ENCODE measurements at places on chromosomes 12 and 14.

DNA sequence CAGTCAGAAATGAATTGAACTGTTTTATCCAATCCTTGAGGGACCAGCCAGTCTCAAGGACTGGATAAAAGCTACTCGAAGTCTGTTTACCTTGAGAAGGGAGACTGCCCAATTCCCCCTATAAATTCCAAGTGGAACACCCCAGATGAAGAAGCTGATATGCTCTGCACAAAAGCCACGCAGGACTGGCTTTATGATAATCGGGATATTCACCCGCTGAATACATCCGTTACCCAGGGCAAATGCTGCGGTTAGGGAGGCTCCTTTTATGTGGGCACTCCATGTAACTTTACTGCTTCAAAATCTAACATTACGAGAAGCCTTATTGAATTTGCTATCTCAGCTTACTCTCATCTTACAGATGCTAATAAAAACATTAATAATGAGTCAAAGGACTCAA, 119.1 kb downstream of the DENND5B start:
- DNase-seq: no peak

DNA sequence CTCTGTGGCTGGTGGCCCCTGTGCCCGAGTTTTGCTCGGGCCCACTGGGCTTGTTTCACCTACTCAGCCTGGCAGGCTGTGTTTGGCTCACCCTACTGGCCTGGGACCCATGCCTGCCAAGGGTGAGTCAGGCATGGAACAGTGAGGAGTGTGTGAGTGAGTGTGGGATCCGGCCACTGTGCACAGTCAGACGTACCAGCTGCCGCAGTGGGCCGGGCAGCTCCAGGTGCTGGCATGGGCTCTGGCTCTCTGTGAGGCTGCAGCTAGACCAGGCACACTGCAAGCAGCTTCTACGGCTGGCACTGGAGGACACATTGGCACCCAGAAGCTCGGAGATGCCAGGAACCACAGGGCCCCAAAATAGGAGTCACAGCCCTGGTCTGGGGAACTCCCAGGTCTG, 40.6 kb downstream of the HSD17B6 start:
- no peak for DNase-seq

GRCh38 chr12:7439579-7440505, 4.1 kb downstream of the CD163L1 start:
- no peak for DNase-seq

DNA sequence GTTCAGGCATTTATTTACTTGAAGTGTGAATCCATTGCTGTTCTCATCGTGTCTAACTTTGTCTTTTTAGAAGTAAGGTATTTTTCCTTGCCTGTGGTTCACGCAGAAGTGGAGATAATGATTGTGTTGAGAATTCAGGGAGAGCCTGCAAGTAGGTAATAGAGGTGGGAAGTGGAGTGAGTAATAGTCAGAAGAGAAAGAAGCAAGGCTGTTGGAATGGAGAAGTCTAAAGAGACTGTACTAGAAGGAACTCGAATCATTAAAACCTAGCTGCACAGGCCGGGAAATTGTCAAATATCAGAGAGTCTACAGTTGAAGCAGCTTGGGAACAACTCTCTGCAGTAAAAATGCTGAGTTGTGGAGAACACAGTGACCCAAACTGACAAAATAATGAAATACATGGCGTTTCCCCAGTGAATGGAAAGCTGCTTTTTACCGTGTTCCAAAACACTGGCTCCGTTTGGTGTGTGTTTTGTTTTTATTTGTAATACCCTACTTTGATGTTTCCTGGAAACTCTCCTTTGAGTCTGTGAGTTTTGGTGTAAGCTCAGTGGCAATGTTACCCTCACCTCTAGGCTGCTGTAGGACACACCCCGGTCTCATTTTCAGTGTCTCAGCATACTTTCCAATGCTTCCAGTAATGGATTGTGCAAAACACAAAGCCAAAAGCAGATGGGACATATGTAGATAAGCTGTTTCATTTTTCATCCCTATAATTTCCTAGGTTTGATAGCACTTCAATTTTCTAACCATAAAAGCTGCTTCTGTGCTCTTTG, 146.6 kb downstream of the CRADD start:
- DNase-seq: no peak

DNA sequence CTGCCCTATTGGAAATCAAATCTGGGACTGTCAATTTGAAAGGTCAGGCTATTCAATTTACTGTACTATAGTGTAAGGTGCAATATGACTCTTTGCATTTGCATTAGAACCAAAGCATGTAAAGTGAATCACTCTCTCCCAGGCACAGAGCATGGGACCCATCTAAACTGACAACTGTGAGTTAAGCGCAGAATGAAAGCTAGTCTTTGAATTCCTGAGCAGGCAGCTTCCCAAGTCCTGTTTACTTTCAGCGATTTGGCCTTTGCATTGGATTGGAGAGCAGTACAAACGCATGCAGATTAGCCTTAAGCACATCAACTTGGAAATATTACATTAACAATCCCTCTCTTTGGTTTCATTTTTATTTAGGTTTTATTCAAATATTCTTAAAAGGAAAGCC, 74.6 kb downstream of the RERG start:
- no peak for DNase-seq

- DNase-seq: peak; percentile 12
Observed at GRCh38 chr12:56084958-56085543, 5.1 kb downstream of the ERBB3 start.

- DNase-seq: no peak
Observed at GRCh38 chr14:105529569-105530284, 3.3 kb downstream of the TMEM121 start.

- DNase-seq: no peak
Observed at GRCh38 chr12:89733579-89734201, 25.1 kb upstream of the ATP2B1 start.

GRCh38 chr14:75318353-75318752, 39.7 kb downstream of the FOS start:
- DNase-seq: no peak

- DNase-seq: no peak
Observed at GRCh38 chr12:12899530-12900380, 8.4 kb downstream of the GPRC5A start.

- DNase-seq: no peak
Observed at GRCh38 chr12:88703790-88704189, 123.5 kb upstream of the KITLG start.

GRCh38 chr14:70902184-70902583, 5.1 kb upstream of the PCNX1 start:
- DNase-seq: no peak

DNA sequence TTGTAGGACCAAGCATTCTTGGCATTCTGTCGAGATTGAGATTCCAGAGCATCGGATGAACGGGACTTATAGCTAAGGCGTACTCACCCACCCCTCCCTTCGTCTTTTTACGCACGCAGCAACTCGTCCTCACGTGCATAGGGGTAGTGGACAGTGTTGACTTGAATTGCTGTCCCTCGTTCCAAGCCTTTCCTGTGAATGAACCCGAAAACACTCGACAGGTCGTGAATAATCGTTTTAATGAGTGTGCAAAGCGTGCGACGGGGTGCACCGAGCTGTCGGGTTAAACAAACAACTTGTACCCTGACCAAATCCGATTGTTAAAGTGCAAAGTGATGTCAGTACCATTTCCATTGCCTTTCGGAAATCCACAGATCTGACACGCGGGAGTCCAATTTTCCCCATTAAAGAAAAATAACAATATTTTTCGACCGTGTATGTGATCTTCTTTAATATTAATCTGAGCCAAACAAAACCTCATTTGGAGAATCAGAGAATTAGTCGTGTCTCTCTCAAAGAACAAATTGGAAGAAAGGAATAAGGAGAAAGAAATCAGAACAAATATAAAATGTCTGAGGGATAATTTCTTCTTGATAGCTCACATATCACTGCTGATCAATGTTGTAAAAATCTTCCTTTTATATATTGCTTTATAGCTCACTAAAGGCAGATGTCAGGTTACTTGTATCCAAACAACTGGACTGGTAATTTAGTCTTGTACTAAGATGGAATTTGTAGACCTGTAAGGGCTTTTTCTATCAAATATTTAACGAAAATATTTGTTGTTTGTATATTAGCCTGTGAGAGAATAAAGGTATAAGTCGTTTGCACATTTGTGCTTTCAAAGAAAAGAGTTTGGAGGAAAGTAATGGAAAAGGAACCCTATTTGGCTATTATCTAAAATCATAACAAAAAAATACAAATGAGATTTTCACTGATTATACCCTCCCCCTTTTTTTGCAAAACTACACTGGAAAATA, 11.8 kb downstream of the FOXG1 start:
- DNase-seq: no peak

GRCh38 chr12:98699586-98699985, 54.5 kb downstream of the APAF1 start:
- DNase-seq: no peak

GRCh38 chr12:114213055-114213581, 192.8 kb downstream of the TBX5 start:
- no peak for DNase-seq

GRCh38 chr14:101183376-101184103, 280.0 kb upstream of the RTL1 start:
- peak; percentile 3 for DNase-seq

Data from NCI-H1930 (cell line).